CD4-positive, alpha-beta T cell treated with Interleukin-4 for 1 hour (primary cell): ENCODE measurements at places on chromosomes 11 and 22.

GRCh38 chr22:27347951-27348350, 453.6 kb downstream of the MN1 start:
- no peak for DNase-seq

- DNase-seq, result no peak
Observed at GRCh38 chr11:122594986-122595645, 60.4 kb upstream of the UBASH3B start.

DNA sequence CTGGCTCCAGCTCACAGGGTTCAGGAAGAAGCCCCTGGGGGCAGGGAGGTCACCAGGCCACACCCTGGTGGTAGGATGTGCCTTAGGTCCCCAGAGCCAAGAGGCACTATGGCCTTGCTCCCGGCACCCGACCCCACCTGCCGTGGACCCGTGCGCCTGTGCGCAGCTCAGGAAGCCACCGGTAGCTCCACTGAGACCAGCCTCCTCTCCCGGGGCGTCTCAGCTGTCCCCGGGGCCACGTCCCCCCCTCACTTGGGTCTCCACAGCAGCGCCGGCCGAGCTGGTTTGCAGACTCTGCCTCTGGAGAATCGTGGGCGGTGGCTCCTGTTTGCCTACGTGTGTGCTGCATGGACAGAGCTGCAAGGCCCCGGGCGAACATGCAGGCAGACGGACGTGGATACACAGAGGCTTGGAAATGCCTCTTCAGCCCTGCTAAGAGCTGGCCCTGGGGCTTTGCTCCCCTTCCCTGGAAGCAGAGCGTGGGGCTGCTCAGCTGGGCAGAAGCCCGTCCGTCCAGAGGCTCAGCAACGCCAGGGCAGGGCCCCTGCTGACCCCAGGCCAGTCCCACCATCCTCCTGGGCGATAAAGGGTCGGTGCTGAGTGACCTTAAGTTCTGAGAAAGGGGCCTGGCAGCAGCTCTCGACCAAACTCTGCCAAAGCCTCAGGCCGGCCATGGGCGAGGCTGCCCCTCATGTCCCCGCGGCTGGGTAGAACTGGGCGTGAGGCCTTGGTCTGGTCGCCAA, 15.3 kb upstream of the MUC5B start:
- DNase-seq, result no peak

GRCh38 chr11:119052163-119052814, 4.7 kb downstream of the HYOU1 start:
- DNase-seq, result no peak

DNA sequence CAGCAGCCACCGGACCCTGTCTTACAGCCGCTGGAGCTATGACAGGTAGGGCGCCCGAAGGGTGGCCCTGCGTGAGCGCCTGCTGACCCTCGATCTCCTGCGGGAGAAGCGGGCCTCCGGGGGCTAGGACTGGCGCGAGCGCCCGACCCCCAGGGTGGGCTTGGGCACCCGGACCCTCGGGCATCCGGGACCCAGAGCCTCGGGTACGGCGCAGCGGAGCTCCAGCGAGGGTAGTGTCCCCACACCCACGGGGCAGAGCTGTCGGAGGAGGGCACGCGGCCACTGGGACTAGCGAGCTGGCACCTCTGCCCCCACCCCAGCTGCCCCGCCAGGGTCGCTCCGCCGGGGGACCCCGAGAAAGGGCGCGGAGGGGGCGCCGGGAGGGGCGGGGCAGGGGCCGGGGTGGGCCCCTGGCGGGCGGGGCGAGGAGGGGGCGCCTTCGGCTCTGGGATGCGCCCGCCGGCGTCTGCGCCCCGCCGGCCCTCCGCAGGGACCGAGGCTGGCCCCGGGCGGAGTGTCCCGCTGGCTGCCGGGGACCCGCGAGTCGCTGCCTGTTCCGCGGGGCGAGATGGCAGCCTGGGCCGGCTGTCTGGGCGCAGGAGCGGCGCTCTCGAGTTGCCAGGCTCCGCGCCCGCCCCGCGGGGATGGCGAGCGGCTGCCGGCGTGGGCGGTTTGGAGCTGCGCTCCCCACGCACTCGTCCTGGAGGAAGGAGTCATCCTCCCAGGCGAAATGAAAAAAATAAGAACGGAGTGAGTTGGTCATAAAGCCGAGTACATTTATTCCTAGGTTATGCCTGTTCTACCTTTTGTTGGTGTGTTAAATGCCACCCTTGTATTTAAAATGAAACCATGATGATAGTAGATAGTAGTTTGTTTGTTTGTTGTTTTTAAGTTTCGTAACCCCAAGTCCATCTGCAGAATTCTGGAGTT, 32.4 kb downstream of the EIF3F start:
- DNase-seq, result peak; percentile 16

GRCh38 chr22:46424496-46424895, 89.0 kb downstream of the TRMU start:
- DNase-seq, result no peak

- DNase-seq, result no peak
Observed at GRCh38 chr22:37999640-38000272, 15.4 kb upstream of the SOX10 start.

DNA sequence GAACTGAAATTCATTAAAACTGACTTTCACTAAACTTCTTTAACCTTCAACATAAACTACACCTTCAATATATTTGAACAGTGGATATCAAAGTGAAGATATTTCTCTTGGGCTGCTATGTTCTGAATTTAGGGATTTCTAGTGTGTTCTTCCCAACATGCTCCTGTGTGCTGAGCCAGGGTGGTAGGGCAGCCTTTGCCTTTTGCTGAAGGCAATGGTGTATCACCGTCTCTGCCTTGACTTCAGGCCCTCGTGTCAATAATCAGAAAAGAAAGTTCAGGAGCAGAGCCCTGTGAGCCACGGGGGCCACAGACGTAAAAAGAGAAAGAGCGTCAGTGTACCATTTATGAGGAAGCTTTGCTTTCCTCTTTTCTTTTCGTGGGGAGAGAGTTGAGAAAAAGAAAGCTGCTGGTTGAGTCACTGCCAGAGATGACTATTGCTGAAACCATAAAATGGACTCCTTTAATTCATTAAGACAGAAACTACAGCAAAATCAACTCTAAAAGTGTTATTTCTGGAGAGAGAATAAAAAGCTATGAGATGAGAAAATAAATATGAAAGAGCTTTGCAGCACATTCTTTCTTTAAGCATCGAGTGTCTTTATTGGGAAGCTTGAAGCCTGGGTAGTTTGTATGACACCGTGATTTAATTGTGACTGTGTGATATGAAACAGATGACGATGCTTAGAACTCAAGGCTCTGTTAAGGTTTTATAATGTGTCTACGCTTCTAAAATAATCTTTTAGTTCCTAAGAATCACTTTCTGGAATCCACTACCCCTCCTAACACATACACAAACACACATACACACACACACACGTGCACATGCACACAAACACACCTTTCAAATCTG, 271.8 kb upstream of the MTNR1B start:
- DNase-seq, result no peak

DNA sequence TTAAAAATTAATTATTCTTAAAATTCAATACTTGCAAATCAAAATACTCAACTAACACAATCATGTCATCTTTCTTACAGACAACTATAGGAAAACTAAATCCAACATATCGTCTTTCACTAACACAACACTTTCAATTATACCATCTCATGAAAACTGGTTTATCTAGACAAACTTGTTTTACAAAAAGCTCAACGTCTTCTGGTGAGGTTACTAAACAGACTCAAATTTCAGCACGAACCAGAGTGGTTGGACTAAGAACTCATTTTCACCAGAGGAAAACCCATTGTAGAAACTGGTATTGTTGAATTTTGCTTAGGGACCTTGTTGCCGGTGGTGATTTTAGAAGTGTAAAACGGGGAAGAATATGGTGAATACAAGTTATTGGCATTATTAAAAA, 52.2 kb downstream of the NUP98 start:
- no peak for DNase-seq

DNA sequence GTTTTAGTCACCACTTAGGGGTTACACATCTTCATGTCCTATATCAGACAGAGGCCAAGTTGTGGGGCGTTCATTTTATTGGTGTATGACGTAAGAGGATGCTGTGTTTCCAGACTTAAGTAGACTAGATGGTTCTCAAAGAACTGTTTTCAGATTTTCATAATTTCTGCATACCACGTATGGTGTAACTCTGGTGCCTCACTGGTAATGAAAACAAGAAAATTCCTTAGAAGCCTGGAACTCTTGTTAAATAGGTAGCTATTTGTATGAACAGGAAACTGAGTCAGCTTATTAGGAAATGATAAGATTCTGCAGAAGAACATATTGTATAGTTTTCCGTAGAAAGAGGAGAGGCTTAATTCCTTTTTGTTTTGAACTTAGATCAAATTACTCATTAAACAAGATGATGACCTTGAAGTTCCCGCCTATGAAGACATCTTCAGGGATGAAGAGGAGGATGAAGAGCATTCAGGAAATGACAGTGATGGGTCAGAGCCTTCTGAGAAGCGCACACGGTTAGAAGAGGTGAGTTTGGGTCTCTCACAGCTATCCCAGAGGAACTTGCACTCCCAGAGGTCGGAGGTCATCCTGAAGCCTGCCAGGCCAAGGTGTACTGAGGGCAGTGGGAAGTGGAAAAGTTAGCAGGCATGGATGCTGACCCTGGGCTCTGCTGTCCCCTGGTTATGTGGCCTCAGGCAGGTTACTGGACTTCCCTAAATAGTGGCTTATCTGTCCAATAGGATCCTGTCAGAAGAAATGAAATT, 3.9 kb downstream of the CDC45 start:
- no peak for DNase-seq

- no peak for DNase-seq
Observed at GRCh38 chr11:13674799-13675509, 6.5 kb downstream of the FAR1 start.

DNA sequence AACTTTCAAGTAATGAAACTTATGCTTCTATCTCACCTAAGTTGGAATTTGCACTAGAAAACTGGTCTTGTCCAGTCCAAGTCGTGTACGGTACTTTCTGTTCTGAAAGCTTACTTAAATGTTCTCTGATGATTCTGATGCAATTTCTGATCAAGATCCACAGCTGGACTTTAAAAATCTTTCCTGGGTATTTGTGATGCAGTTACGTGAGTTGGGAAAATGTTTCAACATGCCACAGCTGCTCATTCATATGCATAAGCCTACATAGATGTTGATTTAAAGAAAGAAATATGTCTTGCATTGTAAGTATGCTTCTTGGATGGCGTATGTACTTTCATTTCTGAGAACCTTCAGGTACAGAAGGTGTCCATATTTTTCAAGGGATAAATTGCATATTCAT, 493.7 kb upstream of the CCDC90B start:
- DNase-seq, result no peak

- DNase-seq, result no peak
Observed at GRCh38 chr11:29166306-29166705, 850.5 kb downstream of the KCNA4 start.

DNA sequence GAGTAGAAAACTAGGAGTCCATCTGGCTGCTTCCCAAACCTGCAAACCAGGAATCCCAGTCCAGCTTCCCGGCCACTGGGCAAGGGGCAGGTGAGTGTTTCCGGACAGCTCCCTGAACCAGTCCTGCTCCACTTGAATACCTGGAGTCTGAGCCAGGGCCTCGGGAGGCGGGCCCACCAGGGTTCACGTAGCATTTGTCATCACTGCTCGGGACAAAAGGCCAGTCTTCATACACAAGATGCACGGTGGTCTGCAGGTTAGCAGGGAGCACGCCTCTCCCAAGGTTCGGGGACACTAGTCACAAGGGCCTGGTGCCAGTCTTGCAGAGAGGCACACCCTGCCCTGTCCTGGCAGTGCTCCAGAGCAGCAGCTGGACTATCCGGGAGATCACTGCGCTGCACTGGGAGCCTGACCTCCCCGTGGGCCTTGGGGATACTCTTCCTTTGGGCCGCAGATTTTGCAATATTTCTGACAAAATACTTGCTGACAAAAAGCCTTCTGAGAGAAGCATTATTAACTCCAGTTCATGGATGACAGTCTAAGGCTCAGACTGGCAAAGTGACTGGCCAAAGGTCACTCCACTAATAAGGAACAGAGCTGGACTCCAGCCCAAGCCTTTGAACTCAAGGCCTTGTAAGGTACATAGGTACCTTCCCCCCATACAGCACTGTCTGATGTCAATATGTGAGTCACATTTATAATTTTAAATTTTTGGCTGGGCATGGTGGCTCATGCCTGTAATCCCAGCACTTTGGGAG, 25.1 kb downstream of the CD6 start:
- no peak for DNase-seq

DNA sequence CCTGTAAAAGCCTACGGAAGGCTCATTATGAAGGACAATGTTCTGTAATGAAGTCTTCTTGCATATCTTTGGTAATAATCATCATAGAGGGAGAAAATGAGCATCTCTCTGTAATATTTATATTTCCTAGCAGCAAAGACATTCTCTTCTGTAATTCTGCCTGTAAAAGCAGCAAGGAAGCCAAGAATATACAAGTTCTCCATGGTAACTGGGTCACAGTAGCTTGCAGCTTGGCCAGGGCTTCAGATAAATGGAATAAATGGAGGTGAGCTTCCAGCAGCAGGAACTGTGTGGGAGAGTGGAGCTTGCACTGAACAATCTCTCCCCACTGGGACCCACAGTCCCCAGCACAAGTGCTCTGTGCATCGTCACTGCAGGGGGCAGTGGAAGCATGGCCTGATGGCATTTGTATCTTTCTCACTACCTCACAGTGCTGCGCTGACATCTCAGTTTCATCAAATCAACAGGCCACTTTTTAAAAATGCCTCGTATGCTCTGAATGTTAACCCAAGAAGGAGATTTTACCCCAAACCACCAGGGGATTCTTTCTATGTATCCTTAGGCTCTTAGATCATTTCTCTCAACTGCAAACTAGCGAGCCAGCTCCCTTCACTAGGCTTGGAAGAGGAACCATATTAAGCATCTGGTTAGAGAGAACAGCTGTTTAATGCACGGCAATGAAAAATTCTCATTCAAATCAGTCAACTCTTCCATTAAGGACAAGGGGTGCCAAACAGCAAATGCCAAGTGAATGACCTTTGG, 1059.7 kb downstream of the OPCML start:
- DNase-seq, result no peak

GRCh38 chr22:35470903-35471321, 69.7 kb upstream of the RASD2 start:
- no peak for DNase-seq

DNA sequence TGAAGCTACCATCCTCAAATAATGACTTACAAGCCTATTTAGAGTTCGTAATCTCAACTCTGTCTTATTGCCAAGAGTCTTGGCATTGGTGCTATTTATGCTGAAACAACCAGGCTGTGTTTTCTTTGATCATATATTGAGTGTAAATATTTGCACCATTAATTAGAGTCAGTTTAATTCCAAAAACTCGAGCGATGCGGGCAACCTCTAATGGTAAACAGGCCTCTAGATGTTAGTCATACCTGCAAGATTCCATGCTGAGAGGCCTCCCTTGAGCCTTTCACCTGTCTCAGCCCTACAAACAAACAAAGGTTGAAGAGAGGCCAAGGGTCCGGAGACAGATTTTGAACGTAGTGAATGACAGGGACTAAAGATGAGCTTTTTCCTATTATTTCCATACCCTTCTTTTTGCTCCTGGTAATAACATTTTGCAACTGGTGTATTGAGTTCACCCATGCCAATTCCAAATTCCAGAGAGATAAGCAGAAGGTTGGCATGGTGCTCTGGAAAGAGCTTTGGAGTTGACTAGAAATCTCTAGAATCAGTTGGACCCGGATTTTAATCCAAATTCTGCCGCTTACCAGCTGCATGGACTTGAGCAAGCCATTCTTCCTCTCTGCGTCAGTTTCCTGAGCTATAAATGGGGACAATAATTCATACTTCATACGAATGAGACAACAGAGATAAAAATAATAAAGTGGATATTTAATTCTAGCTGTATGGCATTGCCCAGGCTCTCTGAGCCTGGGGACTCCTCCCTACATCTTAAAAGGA, 99.1 kb upstream of the ANO1 start:
- DNase-seq, result no peak
